ENCODE measurements at places on chromosomes 1 and 21. TPM values are rescaled to one million over a fixed set of nuclear protein-coding genes. Genes with fewer than 3 reads are reported as not detected.
A peak's percentile ranks its signal among the peaks of the same experiment; 100 is the strongest.

GRCh38 chr21:34865400-34866241, 183.5 kb downstream of the RUNX1 start:
- DNase-seq: peak; percentile 63

Gene CLDN14
- total RNA-seq: not detected

- DNase-seq: no peak
These were observed 170.2 kb downstream of the TNR start for GRCh38 chr1:175572932-175573868.

GRCh38 chr1:180267761-180268555, 37.9 kb downstream of the LHX4 start:
- DNase-seq: no peak

- DNase-seq: no peak
These were observed 12.5 kb downstream of the TRAF3IP3 start for GRCh38 chr1:209768354-209768774.

GRCh38 chr1:70840260-70840953, 207.2 kb downstream of the PTGER3 start:
- no peak for DNase-seq

GRCh38 chr1:211424018-211424417, 67.9 kb downstream of the RD3 start:
- no peak for DNase-seq

- no peak for DNase-seq
These were observed 102.6 kb downstream of the SELENOF start for GRCh38 chr1:86811142-86811924.

Gene UTS2
- total RNA-seq: not detected

DNA sequence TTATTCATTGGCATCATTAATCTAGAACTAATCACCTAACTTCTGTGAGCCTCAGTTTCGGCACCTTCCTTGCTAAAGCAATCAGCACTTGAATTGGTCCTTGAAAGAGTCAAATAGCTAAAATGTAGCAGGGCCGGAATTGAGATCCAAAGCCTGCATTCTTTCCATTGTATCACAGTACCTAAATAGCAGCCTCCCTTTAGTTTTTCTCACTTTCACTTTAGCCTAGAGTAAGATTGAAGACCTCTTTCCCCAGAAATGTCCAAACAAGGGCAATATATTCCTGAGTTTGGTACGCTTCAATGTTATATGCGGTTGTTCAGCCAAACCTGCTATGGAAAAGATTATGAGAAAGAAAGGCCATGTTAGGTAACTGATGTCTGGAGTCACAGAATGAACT, 121.9 kb upstream of the BMP8A start:
- no peak for DNase-seq

DNA sequence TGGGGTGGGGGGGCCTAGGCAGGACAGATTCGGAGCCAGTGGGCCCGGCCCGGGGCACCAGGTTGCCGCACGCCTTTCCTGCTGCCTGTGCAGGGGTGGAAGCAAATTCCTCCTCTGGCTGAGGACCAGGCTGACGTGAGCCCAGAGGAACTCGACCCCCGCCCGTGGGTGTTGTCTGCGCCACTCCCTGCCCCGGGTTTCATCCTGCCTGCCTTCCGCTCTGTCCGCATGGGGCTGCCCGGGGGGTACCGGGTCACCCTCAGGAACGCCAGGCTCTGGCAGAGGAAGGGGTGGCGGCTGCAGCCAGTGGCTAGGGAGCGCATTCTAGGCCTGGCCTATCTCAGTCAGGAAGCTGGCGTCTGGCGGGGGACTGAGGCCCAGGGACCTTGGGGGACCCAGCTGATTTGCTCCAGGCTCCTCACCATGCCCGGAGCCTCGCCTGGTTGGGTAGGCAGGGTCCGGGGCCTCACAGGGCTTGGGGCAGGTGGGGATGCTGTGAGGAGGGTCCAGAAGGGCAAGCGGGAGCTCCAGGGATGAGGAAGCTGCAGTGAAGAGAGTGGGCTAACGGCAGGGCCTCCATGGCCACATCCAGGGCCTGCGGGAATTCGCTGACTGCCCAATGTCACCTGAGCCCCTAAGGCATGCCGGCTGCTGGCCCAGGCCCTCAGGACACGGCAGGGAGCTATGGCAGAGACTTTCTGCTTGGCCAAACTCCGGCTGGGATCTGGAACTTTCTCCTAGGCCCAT, 2.4 kb upstream of the IBA57 start:
- no peak for DNase-seq

Gene FUCA1
- total RNA-seq: 39.2 TPM

- DNase-seq: no peak
These were observed 14.5 kb downstream of the AIDA start for GRCh38 chr1:222697826-222698225.

Gene PLK3
- 135 TPM for total RNA-seq

DNA sequence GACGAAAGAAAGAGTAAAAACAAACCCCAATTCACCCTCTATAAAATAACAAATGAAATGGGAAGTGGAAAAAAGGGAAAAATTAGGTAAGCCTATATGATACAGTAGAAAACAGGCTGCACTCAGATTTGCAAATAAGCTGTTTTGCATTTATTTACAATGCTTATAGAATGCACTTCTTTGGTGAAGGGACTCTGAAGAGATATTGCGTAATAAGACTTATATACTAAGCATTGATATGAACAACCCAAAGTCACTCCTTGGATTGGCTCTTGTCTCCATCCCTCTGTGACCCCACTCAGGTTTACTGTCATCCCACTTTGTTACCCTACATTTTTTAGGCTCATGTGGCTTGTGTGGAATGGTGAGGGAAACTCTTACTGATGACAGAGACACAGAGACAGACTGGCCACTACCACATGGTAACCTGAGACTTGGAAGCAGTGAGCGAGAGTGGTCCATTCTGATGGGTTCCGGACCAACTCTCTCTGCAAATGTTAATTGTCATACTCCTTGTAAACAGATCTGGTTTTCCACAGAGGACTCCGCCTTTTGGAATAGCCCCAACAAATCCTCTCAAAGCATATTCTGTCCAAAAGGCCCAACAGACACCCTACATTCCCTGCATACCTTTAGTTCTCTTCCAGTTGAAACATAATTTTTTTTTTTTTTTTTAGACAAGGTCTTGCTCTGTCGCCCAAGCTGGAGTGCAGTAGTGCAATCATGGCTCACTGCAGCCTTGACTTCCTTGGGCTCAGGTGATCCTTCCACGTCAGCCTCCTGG, 11.0 kb downstream of the GSTM5 start:
- no peak for DNase-seq

DNA sequence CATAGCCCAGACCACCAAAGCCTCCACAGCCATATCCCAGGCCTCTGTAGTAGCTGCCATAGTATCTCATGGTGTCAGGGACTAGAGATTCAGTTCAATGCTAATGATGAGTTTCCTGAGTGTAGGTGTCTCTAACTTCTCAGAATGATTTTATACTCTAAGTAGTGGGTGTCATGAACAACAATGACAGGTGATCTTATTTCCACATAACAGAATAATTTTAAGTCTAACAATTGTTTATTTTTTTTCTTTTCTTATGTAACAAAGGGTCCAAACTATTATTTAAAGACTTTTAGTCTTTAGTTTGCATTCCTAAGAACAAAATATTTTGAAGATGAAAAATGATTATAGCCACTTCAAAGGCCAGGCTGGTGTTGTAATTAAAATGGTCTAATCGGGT, at the start of gene KRTAP19-6:
TSS of gene KRTAP19-6 (minus strand) at position 101 of the 400 bp plus-strand sequence. CDS start at position 70, 31 bp downstream.
- DNase-seq: no peak

DNA sequence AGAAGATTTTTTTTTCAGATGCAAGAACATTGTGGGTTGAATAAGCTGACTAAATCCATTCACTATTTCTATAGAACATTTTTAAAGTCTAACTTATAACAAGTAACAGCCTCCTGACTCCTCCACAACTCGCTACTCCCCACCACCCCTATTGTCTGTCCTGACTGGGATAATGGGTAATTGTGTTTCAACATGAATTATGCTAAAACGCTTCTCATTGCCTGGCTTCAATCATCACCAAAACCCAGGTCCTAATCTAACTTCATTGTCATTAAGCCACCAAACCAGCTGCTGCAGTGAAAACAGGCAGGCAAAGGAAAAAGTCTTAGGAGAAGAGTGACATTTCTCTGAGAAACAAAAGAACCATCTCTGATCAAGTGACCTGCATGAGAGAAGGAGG, 30.0 kb downstream of the TNR start:
- DNase-seq: no peak

Gene TMEM82
- total RNA-seq: not detected

DNA sequence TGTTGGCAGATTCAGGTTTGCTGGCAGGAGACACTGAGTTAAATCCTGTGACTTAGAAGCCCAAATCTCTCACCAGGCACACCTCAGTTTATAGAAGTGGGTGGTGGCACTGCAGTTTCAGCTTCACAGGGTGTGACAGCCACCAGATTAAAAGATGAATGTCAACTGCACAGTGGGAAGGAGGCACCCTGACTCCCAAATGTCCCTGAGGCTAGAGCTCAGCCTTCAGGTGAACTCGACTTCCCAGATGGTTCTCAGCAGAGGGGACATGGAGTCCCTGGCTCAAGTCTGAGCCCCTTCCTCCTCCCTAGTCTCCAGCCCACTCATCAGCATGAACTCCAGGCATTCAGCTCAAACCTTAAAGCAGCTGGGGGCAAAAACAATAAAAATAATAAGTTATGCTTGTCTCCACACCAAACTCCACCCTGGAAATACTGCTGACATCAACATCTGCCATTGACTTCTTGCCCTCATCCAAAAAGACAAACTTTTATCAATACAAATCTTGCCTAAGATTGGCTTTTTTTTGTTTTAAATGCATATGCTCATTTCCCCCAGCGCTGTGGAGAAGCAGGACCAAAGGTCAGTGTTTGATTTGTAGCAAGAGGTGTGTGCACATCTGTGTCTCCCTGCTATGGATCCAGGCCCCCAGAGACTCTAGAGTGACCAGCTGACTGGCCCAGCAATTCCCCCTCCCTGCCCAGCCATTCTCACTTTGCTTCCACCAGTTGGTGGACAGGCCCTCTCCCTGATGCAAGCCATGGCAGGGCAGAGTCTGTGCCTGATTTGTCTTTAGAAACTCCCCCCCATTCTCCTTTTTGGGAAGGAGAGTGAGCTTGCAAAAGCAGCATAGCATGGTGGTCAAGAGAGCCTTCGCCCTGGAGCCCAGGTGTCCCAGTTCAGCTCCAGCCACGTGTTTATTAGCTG, 18.5 kb upstream of the S100A7 start:
- DNase-seq: no peak

GRCh38 chr1:83927701-83928100, 71.2 kb downstream of the TTLL7 start:
- no peak for DNase-seq

GRCh38 chr21:23522751-23523150, 2084.5 kb downstream of the MRPL39 start:
- DNase-seq: no peak

- no peak for DNase-seq
These were observed 198.3 kb downstream of the CYYR1 start for GRCh38 chr21:26374817-26375216.

DNA sequence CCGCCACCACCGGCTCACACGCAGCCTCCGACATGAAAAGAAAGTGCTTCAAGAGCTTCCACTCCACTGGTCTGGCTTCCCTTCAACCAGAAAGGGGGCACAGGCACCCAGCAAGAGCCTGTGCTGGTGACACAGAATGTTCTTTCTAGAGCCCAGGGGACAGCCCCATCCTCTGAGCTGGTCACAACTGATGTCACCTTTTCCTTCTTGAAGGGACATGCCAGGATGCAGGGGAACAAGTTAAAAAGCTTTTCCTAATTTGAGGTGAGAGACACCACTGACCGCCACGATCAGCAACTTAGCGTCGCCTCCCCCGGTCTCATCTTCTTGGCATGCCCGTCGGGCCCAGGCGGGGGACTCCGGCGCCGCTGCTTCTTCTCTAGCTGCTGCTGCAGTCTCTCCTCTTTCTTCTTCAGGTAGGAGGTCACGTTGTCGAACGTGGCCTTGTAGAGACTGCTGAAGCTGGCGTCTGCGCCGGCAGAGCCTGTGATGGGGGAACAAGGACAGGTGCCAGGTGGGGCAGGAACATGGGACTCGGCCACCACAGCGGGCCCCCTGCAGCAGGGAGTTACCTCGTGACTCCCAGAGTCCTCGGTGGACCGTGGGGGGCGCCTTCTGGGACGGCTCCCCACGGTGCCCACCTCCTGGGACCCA, 29.5 kb downstream of the WDR4 start:
- no peak for DNase-seq

Gene KRTAP13-2
- total RNA-seq: not detected

- no peak for DNase-seq
These were observed 51.0 kb downstream of the PGBD5 start for GRCh38 chr1:230375147-230375546.

- no peak for DNase-seq
These were observed 3.0 kb downstream of the LDLRAD2 start for GRCh38 chr1:21814981-21815582.

- DNase-seq: no peak
These were observed 76.4 kb downstream of the TTC3 start for GRCh38 chr21:37149411-37149810.

DNA sequence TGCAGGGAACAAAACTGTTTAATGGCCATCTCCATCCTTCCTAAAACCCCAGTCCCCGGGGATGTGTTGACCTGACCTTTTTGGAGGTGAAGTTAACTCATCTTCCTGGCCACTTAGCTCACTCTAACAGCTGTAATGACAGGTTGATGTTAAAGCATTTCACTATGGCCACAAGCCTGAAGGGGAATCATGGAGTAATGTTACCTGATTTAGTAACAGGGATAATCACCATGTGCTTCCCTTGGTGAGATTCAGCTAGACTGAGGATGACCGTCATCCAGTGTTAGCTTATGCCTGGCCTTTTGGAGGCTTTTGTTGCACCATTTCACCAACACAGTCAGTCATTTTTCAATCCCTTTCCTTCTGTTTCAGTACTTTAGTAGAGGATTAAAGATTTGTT, 64.3 kb upstream of the RAVER2 start:
- no peak for DNase-seq

Gene AUNIP
- total RNA-seq: 11.4 TPM

GRCh38 chr1:204830747-204831146, 39.9 kb upstream of the NFASC start:
- DNase-seq: no peak

- DNase-seq: peak; percentile 46
These were observed 563.5 kb downstream of the PTPRC start for GRCh38 chr1:199202331-199202730.

DNA sequence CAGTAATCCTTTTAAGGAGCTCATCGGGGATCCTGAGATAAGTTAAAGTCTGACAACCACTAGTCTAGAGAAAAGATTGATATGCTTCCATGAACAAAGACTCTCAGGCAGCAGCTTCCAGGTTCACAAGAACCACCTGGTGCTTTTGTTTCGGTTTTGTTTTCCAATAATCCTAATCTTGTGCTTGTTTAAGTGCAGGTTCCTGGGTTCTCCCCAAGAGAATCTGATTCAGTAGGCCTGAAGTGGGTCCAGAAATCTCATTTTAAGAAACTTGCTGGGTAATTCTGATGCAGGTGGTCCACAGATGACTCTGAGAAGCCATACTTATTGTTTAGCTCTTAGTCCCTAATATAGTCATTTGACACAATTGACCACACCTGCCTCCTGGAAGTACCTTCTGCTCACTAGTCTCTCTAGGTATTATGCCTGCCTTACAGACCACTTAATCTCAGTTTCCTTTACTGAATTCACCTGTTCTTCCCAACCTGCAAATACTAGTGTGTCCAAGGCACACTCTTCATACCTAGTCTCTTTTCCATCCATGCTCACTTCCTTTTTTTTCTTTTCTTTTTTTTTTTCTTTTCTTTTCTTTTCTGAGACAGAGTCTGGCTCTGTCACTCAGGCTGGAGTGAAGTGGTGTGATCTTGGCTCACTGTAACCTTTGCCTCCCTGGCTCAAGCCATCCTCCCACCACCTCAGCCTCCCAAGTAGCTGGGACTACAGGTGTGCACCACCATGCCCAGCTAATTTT, 20.5 kb upstream of the FRRS1 start:
- DNase-seq: no peak

GRCh38 chr1:244704107-244704506, 51.2 kb downstream of the DESI2 start:
- DNase-seq: no peak

All from HT-29 (cell line).